ENCODE measurements at places on chromosomes 2 and 18.

GRCh38 chr2:135701442-135701841 lies 40.2 kb upstream of the UBXN4 start:
- no peak for DNase-seq

DNA sequence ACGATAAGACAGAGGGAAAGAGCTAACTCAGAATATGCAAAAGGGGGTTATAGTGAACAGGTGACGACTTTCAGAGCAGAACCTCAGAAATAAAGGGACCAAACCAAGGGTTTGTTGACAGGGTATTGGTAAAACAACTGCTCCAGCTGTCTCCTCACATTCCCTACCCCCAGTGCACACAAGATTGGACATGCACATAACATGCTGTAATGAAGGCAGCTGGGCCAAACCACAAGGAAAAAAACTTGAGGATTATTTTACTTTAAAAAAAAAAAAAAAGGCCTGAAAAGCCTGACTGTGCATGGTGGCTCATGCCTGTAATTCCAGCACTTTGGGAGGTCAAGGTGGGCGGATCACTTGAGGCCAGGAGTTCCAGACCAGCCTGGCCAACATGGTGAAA lies 3.5 kb downstream of the RBM43 start:
- no peak for DNase-seq

DNA sequence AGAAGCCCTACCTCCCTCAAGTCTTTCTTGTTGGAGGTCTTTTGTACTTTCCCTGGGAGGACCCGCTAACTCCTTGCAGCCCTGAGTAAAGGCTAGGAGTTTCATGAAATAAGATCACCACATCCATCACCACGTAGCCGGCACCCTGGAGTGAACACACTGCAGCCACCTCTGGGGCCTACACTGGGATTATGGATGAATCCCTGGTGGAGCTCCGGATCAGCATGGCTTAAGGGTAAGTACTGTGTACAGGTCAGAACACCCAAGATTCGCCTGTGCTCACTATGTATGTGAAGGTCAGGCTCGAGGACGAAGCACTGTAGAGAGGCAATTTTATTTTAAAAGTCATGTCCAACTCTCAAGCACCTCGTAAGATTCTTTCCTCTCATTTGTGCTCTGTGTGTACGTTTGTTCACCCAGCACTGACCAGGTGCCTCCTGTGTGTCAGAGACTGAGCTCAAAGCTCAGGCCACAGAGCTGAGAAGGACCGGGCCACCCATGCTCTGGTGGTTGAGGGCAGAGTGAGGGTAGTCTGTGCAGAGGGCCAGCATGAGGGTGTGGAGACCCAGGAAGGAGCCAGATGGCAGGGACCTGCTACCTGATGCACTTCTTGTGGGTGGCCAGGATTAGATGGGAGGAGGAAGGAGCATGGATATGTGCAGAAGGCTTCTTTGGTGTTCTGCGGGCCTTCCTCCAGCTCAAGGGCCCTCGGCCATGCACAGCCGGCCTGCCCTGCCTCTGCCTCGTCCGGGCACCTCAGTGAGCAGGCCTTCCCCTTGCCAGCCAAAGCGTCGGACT lies 66.7 kb upstream of the TFCP2L1 start:
- DNase-seq: no peak

GRCh38 chr2:197426723-197427603 lies 7.9 kb downstream of the SF3B1 start:
- DNase-seq: no peak

GRCh38 chr18:27073404-27073830 lies 111.7 kb downstream of the CHST9 start:
- DNase-seq: no peak

DNA sequence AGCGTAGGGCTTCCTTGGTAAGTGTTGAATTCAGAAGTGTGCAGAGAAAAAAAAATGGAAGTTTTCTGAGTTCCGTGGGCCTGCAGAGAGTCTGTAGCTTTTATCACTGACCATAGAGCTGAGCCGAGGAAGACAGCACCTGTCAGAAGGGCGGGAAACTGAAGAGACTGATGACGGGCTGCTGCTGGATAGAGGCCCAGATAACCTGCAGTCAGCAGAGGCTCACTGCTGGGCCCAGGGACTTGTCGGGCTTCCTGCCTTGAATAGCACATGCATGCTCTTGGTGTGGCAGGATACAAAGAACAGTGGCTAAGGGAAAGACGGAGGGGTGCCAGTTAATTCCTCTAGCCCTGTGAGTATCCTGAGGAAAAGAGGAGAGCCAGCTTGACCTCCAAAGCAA lies 166.4 kb downstream of the MGAT5 start:
- no peak for DNase-seq

GRCh38 chr18:50629148-50629631 lies 69.3 kb downstream of the MAPK4 start:
- DNase-seq: no peak

DNA sequence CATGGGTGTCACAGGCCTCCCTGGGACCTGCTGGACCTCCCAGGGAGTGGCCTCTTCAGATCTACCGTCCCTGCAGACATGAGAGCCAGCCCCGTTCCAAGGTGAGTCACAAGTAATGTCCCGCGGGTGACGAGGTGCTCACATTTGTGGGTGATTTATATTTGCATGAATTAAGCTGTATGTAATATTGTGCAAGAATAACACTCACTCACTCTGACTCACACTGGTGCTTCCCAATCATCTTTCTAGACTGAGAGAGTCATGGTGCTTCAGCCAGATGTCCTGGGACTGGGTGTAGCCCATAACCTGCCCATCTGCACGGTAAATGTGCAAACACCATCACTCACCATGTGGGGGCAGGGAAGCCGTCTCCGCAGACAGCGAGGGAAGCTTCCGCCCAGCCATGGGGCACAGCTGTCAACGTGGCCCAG lies 347.5 kb upstream of the SALL3 start:
- no peak for DNase-seq

- no peak for DNase-seq
These were observed 11.3 kb upstream of the DES start for GRCh38 chr2:219406861-219407230.

GRCh38 chr2:129721846-129722245 lies 257.6 kb upstream of the RAB6C start:
- DNase-seq: no peak

GRCh38 chr2:169684135-169684565 lies 10.1 kb downstream of the CFAP210 start:
- DNase-seq: no peak

DNA sequence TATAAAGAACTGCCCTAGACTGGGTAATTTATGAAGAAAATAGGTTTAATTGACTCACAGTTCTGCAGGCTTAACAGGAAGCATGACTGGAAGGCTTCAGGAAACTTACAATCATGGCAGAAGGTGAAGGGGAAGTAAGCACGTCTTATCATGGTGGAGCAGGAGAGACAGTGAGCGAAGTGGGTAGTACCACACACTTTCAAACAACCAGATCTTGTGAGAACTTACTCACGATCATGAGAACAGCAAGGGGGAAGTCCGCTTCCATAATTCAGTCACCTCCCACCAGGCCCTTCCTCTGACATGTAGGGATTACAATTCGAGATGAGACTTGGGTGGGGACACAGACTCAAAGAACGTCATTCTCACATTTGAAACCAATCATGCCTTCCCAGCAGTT lies 260.1 kb upstream of the FAM98A start:
- no peak for DNase-seq

DNA sequence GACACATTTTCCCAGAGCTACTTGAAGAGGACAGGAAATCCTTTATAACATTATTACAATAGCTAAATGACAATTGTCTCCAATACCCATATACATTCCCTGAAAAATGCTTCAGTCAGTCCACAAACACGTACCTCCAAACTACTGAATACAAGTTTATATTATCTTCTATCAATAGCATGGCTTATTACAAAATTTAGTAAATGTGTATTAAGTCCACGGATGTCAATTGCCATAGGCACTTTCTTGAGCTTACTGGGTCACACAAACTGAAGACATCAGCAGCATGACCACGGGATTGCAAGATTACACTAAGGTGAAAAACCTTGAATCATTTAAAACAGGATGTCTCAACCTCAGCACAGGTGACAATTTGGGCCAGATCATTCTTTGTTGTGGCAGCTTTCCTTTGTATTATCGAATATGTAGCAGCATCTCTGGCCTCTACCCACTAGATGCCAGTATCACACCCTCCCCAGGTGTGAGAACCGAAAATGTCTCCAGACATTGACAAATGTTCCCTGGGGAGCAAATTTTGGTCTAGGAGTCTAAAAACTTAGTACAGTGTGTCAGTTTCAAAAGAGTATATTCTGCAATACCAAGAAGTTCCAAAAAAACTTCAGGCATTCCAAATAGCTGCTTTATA lies 1.4 kb downstream of the MBD2 start:
- DNase-seq: peak; percentile 66

DNA sequence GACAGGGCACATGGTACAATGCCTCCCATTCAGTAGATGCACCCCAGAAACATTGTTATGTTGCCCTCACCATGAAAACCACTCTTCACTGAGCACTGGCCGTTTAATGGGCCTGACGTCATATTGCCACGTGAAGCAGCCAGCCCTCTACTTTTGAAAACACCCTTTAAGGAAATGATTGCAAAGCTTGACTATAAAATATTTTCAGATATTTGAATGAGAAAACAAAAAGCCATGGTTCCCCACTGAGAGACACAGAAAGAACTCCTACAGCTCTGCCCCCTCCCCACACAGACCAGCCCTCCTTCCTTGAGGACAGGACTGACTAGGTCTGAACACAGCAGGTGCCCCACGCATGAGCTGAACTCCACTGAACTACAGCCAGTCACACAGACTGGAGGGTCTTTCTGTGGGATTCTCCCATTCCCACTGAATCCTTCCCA lies 349.1 kb downstream of the ANAPC1 start:
- DNase-seq: peak; percentile 7

- DNase-seq: no peak
These were observed 133.7 kb downstream of the DCDC2C start for GRCh38 chr2:3837086-3837485.

DNA sequence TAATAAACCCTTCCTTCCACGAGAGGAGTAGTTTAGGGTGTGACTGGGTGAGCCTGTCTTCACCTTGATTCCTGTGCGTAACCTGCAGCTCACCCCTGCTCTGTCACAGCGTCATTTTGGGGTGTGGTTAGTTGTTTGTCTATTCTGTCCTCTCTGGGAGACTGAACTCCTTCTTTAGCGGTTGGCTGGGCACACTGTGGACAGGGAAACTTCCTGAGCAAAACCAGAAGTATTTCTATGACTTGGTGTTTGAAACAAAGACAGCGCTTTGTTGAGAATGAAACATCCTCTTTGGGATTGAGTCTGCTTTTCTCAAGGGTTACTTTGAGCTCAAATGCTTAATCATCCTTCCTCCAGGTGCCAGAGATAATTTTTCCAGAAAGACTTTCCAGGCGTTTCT lies 270.7 kb downstream of the HRH4 start:
- no peak for DNase-seq

- DNase-seq: no peak
These were observed 127.9 kb upstream of the PGAP1 start for GRCh38 chr2:197054437-197054836.

DNA sequence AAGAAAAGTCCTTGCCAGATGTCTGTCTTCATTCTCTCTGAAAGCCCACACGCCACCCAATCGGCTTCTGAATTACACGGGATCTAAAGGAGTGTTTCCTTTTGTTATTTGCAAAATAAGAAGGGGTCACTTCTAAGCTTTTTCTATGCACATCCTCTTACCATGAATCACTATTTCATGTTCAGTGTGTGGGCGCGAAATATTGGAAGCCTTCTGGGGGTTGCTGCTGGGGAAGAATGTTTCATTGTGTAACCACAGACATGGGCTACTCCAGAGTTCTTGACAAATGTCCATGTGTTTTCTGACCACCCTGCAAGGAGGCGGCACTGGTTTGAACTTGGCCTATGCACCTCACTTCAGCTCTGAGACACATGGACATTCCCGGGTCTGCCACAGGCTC lies 133.6 kb upstream of the APCDD1 start:
- DNase-seq: no peak

Measured in CD4-positive, alpha-beta T cell treated with Interleukin-6 at 100 ng/mL for 8 hours (primary cell).